ENCODE measurements at places on chromosomes 2 and 18. TPM values are rescaled to one million over a fixed set of nuclear protein-coding genes. Genes with fewer than 3 reads are reported as not detected.

DNA sequence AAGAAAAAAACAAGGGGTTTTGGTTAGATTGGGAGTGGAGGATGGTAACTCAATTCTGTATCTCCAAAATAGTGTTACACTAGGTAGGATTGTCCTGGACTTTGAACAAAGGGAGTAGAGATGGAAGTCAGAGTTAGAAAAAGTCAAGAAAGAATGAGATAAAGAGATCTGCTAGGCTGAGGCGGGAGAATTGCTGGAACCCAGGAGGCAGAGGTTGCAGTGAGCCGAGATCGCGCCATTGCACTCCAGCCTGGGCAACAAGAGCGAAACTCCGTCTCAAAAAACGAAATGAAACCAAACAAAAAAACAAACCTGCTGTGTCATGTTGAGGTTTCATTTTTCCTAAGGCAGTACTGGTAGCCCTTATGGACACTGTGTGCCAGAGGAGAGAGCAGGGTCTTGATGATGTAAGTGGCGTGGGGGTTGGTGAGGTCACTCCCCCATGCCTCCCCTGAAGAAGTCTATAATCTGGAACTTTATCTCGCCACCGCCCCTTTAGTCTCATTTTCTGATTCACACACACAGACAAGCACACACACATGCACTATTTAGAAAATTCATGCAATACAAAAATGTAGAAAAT is 10.5 kb downstream of the DRC1 start:
- no peaks in the 10 kb centered on the region for H3K4me1 ChIP-seq
- no peak overlapping the region for H3K27ac ChIP-seq
- no peaks in the 10 kb centered on the region for H3K36me3 ChIP-seq

- DNase-seq: peak; percentile 26
- H3K27me3 ChIP-seq: no peaks in the 10 kb centered on the region
- H3K4me1 ChIP-seq: peaks cover 35% of the 10 kb centered on the region
- H3K36me3 ChIP-seq: no peaks in the 10 kb centered on the region
- peak overlapping the region; percentile 87 for H3K27ac ChIP-seq
These were observed 101.5 kb downstream of the MAP2 start for GRCh38 chr2:209525331-209525730.

DNA sequence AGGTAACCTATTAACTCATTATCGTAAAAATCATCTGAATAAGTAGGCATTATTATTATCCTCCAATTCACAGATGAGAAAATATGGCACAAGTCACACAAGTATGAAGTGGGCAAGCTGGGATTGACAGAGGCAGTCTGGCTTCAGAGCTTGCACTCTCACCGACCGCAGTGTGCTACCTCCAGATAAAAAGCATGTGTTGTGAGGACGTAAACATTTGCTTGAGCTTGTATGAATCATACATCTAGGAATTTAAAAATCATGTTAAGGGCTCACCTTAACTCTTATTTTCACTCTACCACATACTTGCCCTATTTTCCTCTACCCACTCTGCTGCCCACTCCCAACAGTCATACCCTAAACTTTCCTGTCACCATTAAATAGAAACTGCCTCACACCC is 65.3 kb upstream of the AMMECR1L start:
- peaks cover 3% of the 10 kb centered on the region for H3K4me1 ChIP-seq
- H3K4me3 ChIP-seq: no peak overlapping the region
- DNase-seq: peak; percentile 57
- no peak overlapping the region for H3K27ac ChIP-seq
- no peaks in the 10 kb centered on the region for H3K27me3 ChIP-seq

PSD4 gene
- 2.6 TPM for total RNA-seq

DNA sequence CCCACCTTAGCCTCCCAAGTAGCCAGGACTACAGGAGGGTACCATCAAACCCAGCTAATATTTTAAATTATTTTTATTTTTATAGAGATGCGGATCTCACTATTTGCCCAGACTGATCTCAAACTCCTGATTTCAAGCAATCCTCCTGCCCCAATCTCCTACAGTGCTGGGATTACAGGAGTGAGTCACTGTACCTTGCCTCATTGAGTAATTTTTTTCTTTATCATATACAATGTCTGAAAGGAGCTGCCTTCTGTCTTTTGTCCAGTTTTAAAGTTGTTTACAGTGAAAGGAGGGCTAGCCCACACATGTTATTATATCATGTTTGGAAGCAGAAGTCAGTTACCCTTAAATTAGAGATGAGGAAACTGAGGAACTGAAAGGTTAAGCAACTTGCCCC is 32.5 kb downstream of the PRKRA start:
- peak; percentile 8 for DNase-seq
- H3K27ac ChIP-seq: no peak overlapping the region
- H3K4me3 ChIP-seq: no peak overlapping the region
- H3K36me3 ChIP-seq: no peaks in the 10 kb centered on the region

RAD51AP2 gene
- 0.10 TPM for total RNA-seq

GRCh38 chr2:69118609-69119008 is 105.6 kb downstream of the ANTXR1 start:
- peak; percentile 82 for DNase-seq
- H3K36me3 ChIP-seq: no peaks in the 10 kb centered on the region
- no peaks in the 10 kb centered on the region for H3K27me3 ChIP-seq
- no peak overlapping the region for H3K4me3 ChIP-seq
- peaks cover 22% of the 10 kb centered on the region for H3K4me1 ChIP-seq

DNA sequence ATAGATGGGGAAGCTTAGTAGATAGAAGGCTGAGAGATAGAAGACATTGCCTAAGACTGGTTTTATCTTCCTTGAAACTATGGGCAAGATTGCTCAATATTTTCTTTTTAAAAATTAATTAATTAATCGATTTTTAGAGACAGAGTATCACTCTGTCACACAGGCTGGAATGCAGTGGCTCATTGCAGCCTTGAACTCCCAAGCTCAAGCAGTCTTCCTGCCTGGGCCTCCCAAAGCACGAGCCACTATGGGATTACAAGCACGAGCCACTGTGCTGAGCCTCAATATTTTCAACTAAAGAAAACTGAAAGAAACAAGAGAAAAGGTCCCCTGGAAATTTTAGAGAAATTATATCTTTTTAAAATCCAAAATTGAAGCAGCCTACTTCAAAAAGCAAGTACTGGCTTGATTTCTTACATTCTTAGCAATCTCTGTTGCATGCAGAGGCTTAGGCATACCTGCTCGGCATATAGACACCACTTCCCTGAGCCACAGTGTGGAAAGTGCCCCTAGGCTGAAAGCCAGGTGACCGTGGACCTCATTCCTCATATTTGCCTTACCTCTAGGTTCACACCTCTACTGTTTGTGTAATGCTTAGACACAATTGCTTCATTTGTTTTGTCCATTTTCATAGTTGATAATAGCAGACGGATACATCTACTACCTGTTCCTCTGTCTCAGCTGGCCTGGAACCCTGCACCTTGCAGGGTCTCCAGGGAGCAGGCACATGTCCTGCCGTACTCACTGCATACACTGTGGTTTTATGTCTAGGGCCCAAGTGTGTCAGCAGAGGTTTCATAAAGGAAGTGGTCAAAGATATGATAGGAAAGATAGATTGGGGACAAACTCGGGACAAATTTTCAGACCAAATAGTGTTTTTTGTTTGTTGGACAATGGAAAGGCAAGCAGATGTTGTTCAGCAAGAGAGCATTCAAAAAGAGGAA is 166.5 kb upstream of the ALPP start:
- no peak overlapping the region for H3K4me3 ChIP-seq
- no peaks in the 10 kb centered on the region for H3K27me3 ChIP-seq
- DNase-seq: no peak
- H3K4me1 ChIP-seq: peaks cover 3% of the 10 kb centered on the region
- no peak overlapping the region for H3K27ac ChIP-seq

- H3K4me1 ChIP-seq: no peaks in the 10 kb centered on the region
- H3K27me3 ChIP-seq: peaks cover 2% of the 10 kb centered on the region
- no peak overlapping the region for H3K27ac ChIP-seq
- no peaks in the 10 kb centered on the region for H3K36me3 ChIP-seq
- no peak overlapping the region for H3K4me3 ChIP-seq
These were observed 254.0 kb downstream of the CYP26B1 start for GRCh38 chr2:71893646-71894045.

DNA sequence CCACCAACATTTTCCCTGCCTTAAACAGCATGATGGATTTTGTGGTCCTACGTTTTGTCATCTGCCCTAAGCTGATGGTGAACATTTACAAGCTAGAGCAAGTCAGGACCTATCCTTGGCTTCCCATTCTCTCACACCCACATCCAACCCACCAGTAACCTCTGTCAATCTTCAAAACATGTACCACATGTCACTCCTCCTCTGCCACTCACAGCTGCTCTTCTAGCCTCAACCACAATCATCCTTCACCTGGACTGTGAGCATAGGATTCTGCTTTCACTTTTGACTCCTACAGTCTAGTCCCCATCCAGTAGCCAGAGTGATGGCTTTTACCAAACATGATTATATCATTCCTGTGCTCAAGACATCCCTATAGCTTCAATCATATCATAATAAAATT is 279.8 kb upstream of the DLGAP1 start:
- H3K27me3 ChIP-seq: no peaks in the 10 kb centered on the region
- H3K4me1 ChIP-seq: no peaks in the 10 kb centered on the region
- DNase-seq: no peak
- no peak overlapping the region for H3K4me3 ChIP-seq

TEX51 gene
- not detected for total RNA-seq

MGAT5 gene
- total RNA-seq: 80.2 TPM

AGFG1 gene
- 87.9 TPM for total RNA-seq

GRCh38 chr2:236857246-236857645 is 228.4 kb upstream of the COPS8 start:
- no peak overlapping the region for H3K4me3 ChIP-seq
- H3K4me1 ChIP-seq: peaks cover under 1% of the 10 kb centered on the region
- H3K27me3 ChIP-seq: no peaks in the 10 kb centered on the region
- no peak overlapping the region for H3K27ac ChIP-seq

- no peak for DNase-seq
- peaks cover 7% of the 10 kb centered on the region for H3K4me1 ChIP-seq
- H3K27ac ChIP-seq: no peak overlapping the region
- H3K4me3 ChIP-seq: no peak overlapping the region
- peaks cover 100% of the 10 kb centered on the region for H3K27me3 ChIP-seq
These were observed 1.0 kb upstream of the HOXD12 start for GRCh38 chr2:176098366-176099158.

BOLL gene
- total RNA-seq: not detected

GRCh38 chr2:217360781-217361482 is 501.1 kb upstream of the TNP1 start:
- H3K27me3 ChIP-seq: no peaks in the 10 kb centered on the region
- no peaks in the 10 kb centered on the region for H3K36me3 ChIP-seq
- H3K4me3 ChIP-seq: no peak overlapping the region
- peak; percentile 89 for DNase-seq

DNA sequence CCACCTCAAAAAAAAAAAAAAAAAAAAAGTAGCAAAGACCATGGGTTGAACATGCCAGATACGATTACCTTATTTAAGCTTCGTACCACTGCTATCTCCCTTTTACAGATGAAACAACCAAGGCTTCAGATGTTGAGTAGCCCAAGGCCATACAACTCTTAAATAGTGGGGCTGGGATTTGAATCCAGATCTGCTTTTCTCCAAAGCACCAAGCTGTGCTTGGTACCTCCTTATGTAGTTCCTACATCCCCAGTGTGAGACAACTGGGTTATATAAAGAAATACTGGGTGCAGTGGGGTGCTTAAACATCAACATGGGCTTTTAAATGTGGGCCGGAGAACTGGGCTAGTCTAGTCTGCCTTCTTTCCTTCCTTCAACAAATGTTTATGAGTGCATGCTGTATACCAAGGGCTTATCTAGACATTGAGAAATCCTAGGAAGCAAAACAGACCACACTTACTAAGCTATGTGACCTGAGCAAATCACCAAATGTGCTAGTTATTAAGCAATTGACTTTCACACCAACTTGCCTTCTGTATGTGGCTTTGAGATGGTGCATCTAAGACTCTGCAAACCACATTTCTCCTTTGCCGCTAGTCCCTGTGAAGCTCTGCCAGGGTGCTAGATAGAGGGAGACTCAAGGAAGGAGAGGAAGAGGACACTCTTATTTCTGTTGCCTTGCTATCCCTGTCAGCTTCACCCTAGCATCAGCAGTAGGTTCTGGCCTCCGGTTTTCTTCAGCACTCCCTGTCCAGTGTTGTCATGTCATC is 206.8 kb upstream of the FBXO11 start:
- DNase-seq: peak; percentile 44
- H3K36me3 ChIP-seq: no peaks in the 10 kb centered on the region
- no peaks in the 10 kb centered on the region for H3K27me3 ChIP-seq

DNA sequence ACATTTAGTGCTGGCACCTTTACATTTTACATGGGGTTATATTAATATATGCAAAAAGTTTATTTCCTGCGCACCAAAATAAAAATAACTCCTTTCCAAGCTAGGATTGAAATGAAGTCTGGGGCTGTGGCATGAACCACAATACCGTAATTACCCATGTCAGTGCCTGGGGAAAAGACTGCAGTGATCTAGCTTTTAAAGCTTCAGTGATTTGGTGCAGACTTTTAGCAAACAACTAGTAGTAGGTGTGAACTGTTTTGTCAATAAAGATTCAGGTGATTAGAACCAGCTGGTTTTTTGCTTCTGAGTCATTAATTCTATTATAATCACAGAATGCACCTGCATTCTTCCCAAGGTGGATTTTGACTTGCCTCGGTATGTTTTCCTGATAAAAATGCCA is 21.2 kb downstream of the EFEMP1 start:
- H3K4me1 ChIP-seq: peaks cover 8% of the 10 kb centered on the region
- H3K27me3 ChIP-seq: no peaks in the 10 kb centered on the region
- H3K36me3 ChIP-seq: no peaks in the 10 kb centered on the region
- peak overlapping the region; percentile 1 for H3K27ac ChIP-seq

GRCh38 chr2:241576293-241576654 is 17.7 kb downstream of the BOK start:
- no peak for DNase-seq
- H3K4me1 ChIP-seq: no peaks in the 10 kb centered on the region

ST8SIA5 gene
- total RNA-seq: 0.36 TPM

- H3K27ac ChIP-seq: no peak overlapping the region
- DNase-seq: no peak
- no peaks in the 10 kb centered on the region for H3K27me3 ChIP-seq
- no peaks in the 10 kb centered on the region for H3K36me3 ChIP-seq
These were observed 1552.3 kb upstream of the SLC39A10 start for GRCh38 chr2:194104687-194105086.

DNA sequence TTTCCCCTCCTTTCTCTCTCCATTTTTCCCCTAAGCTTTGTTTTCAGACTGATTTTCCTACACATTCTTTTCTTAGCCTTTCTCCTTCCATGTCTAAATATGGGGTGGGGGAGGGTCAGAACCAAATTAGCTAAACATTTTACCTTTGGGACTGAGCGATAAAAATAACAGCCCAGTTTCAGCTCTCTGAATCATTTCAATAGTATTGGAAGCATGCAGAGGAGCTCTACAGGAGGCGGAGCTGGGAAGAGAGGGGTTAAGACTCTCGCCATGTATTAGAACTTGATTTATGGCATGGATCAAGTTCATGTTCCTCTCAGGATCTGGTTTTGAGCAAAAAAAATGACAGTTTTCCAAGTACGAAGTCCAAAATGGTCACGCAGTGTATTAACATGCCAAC is 109.1 kb downstream of the CPO start:
- no peak overlapping the region for H3K4me3 ChIP-seq
- H3K36me3 ChIP-seq: no peaks in the 10 kb centered on the region
- no peak overlapping the region for H3K27ac ChIP-seq
- no peaks in the 10 kb centered on the region for H3K27me3 ChIP-seq

GRCh38 chr2:84495539-84496146 is 20.7 kb upstream of the DNAH6 start:
- peaks cover 12% of the 10 kb centered on the region for H3K4me1 ChIP-seq
- H3K27ac ChIP-seq: no peak overlapping the region
- H3K27me3 ChIP-seq: no peaks in the 10 kb centered on the region

GRCh38 chr2:11842336-11842735 is 95.9 kb downstream of the LPIN1 start:
- no peaks in the 10 kb centered on the region for H3K4me1 ChIP-seq
- H3K27ac ChIP-seq: no peak overlapping the region
- H3K4me3 ChIP-seq: no peak overlapping the region
- H3K27me3 ChIP-seq: no peaks in the 10 kb centered on the region

Data from astrocyte (in vitro differentiated cells and primary cell).